ENCODE measurements at places on chromosomes 7 and 10. TPM values are rescaled to one million over a fixed set of nuclear protein-coding genes. Genes with fewer than 3 reads are reported as not detected.

TMEM225B gene
- total RNA-seq = 0.24 TPM

CCL24 gene
- total RNA-seq = not detected

SOSTDC1 gene
- total RNA-seq = 65.8 TPM

DNA sequence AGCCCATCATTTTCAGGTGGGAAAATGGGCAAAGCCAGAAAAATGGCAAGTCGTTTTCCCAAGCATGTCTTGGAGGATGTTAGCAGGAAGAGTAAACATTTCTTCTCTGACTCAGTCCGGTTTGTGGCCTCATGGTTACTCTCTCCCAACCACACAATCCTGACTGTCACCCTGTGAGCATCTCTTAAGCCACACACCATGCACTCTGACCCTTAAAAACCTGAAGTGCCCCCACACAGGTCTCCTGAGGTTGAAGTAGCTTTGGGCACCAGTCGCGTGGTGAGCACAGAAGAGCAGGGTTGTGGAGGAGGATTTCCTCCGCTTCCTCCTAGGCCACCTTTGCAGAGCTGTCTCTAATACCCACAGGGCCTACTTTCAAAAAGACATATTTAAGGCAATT lies 387.3 kb upstream of the NPVF start:
- no peak overlapping the region for H3K4me3 ChIP-seq
- DNase-seq = no peak
- H3K27me3 ChIP-seq = no peaks in the 10 kb centered on the region
- H3K36me3 ChIP-seq = no peaks in the 10 kb centered on the region
- H3K27ac ChIP-seq = peak overlapping the region; percentile 52

- H3K4me1 ChIP-seq = peaks cover 5% of the 10 kb centered on the region
- H3K4me3 ChIP-seq = no peak overlapping the region
- no peak for DNase-seq
- no peaks in the 10 kb centered on the region for H3K27me3 ChIP-seq
- H3K36me3 ChIP-seq = no peaks in the 10 kb centered on the region
- no peak overlapping the region for H3K27ac ChIP-seq
Measured at GRCh38 chr10:44510379-44511115, 125.7 kb upstream of the CXCL12 start.

DNA sequence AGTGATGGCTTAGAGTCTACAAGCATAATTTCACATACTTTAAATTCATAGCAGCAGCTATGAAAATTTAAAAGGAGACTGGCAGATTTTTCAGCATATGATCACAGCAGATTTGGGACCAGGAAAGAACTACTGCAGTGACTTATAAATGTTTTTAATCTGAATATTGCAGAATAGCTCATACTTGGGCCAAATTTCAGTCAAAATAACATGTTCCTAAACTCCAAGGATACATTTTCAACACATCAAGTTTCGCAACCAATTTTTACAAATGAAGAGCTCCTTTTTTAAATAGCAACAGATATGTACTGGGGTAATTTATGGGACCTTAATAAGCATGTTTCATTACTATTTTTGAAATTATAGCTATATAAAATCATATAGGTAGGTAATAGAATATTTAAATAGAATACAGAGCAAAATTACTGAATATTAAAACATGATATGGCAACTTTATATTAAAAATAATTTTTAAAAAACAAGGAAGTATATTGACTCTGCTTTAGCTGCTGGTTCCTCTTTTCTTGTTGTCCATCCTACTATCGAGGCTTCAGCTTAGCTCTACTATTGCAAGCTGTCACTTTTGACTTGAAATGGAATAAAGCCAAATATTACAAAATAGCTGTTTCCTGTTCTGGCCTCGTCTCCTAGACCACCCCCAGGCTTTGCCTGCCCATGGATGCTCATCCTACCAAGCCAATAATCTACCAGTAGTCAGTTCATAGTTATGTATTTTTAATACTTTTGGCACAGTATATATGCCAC lies 123.1 kb downstream of the NRBF2 start:
- no peak for DNase-seq
- peaks cover 30% of the 10 kb centered on the region for H3K4me1 ChIP-seq
- no peaks in the 10 kb centered on the region for H3K36me3 ChIP-seq
- H3K27me3 ChIP-seq = no peaks in the 10 kb centered on the region
- H3K27ac ChIP-seq = no peak overlapping the region
- H3K4me3 ChIP-seq = no peak overlapping the region

DNA sequence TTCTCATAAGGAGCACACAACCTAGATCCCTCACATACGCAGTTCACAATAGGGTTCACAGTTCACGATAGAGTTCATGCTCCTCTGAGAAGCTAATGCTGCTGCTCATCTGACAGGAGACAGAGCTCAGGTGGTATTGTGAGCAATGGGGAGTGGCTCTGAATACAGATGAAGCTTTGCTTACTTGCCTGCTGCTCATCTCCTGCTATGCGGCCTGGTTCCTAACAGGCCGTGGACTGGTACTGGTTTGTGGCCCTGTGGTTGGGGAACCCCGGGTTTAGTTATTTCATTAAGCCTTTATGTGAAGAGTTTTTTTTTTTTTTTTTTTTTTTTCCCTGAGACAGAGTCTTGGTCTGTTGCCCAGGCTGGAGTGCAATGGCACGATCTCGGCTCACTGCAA lies 19.4 kb downstream of the SLK start:
- no peak for DNase-seq
- H3K27ac ChIP-seq = no peak overlapping the region
- no peak overlapping the region for H3K4me3 ChIP-seq
- peaks cover 4% of the 10 kb centered on the region for H3K4me1 ChIP-seq

DNA sequence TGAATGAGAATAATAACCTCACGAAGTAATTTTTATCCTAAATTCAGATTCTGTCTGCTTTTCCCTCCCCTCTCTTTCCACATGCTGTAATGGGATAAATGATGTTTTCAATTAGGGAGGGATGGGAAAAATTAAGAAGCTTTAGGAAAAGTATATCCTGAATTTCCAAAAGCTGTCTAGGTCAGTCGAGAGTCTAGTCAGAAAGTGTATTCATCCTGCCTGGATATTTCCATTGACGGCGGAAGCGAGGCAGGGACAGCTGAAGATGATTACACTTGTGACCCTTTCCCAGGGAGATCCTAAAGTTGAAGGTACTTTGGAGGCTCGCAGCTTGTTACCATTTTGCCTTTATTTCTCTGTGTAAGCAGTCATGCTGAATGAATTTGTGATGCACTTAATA lies 204.1 kb downstream of the ZNF365 start:
- DNase-seq = no peak
- H3K4me3 ChIP-seq = no peak overlapping the region
- H3K36me3 ChIP-seq = no peaks in the 10 kb centered on the region
- H3K27me3 ChIP-seq = no peaks in the 10 kb centered on the region
- H3K4me1 ChIP-seq = no peaks in the 10 kb centered on the region
